ENCODE measurements at places on chromosomes 12 and 14.

DNA sequence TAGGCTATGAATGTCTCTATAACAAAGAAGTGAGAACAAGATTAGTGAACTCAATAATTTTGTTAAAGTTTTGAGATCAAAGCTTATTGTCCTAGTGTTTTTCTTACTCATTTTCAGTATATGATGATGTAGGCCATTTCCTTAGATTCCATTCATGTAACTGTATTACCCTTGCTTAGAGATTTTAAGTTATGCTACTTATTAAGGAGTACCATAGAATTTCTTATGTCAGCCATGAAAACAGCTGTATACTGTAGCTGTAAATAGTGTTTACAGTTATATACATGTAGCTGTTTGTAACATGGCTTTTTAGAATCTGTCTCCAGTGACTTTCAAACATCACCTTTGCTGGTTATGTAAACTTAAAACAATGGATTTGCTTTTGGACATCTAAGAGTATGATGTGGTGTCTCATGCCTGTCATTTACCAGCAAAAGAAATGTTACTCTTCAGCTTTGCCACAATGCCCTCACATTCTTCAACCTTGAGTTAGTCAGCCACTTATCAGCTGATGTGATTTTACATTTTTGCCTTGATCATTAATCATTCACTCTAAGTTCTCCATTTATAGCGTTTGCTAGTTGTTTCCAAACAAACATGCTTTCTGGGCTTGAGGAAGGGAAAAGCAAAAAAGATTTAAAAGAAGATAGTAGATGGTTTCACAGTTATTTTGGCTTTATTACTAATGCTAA is 55.5 kb downstream of the SLC16A7 start:
- DNase-seq, result no peak

DNA sequence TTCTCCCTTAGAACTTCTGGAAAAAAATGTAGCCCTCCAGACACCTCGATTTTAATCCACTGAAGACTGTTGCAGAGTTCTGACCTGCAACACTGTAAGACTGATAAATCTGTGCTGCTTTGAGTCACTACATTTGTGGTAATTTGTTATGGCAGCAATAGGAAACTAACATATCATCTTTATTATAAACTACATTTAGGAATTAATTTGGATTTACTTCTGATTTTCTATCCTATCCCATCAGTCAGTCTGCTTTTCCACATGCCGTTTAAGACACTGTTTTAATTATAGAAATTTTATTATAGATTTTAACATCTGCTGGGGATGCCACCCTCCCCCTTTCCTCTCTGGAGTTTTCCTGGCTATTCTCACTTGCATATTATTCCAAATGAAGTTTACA is 375.2 kb downstream of the DUSP6 start:
- no peak for DNase-seq

DNA sequence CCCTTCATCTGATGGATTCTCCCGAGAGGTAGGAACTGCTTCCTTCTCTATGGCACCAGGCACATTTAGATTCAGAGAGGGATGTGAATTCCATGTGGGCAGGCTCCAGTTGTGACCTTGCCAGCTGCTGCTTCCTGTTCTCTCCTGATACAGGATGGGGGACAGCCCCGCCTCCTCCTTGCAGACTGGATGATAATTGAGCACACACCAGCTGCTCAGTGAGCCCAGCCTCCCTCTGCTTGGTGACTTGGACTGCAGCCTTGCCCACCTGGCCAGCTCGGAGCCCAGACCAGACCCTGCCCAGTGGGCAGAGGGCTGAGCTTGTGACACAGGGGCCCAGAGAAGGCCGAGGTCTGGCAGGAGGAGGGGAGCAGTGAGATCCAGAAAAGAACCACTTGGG is 90.2 kb downstream of the CALM1 start:
- DNase-seq, result no peak

GRCh38 chr14:100263141-100263540 is 24.2 kb downstream of the YY1 start:
- DNase-seq, result no peak

DNA sequence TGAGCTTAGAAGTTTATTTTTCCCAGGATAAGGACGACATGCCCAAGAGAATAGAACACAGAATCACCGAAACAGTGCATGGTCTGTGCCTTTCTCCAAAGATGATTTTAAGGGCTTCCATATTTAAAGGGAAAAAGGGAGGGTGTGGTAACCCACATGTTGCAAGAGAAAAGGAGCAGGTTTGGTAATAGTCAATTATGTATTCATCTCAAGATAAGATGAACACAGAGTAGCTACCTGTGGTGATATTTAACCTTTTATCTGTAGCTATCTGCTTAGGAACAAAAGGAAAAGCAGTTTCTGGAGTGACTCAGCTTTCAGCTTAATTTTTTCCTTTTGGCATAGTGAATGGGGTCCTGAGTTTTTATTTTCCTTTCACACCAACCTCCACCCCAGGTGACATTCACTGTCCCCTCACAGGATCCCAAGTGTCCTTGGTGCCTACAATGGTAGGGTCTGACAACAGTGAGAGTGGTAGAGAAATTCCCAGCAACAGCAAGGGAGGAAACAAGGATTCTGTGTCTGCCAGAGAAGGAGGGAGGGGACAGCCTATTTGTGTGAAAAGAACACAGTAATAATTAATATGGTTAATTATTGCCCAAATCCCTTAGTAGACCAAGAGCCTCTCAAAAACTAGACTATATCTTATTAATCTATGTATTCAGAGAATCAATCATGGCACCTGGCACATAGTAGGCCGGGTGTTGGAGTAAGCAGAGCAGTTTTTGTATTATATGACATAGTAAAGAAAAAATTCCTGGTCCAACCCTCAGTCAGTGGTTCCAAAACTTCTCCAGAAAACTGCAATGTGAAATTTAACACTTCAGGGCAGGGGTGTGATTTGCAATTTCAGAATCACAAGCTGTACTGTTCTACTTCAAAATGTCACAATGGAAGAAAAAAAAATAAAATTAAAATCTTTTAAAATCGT is 154.5 kb downstream of the PHLDA1 start:
- DNase-seq, result no peak

DNA sequence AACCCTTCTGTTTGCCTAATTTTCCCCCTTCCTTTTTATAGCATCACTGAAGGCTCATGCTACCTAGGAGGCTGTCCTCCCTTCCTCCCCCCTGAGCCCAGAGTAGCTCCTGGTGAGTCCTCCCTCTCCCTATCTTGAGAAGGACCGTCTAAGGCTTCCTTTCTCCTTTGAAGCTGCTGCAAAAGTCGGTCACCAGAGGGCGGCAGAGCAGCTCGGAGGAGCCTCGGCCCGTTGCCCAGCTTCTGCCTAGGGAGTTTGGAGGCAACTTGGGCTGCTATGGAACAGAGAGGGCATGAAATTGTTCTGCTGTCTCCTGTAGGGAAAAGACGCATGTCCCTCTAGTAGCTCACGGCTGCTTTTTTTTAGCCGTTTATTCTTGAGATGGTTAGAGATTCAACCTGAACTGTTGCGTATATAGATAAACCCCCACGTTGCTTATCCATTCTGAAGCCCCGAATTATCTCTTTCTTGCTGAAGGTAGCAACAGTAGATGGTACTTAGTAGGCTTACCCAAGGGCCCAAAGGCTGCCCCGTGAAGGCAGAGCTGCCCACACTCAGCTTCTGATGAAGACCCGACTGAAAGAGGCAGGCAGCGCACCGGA is 5.7 kb downstream of the WNT5B start:
- DNase-seq, result peak; percentile 76

DNA sequence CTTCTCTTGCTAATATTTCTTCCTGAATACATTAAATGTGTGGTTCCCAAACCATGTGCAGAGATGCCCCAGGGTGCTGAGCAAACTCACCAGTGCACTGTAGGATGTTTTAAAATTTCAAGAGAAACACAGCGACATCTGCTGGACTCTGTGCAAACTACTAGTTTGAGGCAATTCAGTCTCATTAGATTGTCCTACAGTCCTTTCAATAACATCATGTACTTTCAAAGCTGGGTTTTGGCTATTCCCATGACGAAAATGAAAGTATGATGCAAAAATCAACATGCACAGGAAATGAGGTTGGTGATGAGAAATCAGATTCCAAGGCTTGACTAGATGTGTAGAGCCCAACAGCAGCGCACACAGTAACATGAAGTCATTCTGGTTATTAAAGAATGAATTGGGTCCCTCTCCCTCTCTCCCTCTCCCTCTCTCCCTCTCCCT is 66.3 kb downstream of the CLIP1 start:
- DNase-seq, result peak; percentile 73

DNA sequence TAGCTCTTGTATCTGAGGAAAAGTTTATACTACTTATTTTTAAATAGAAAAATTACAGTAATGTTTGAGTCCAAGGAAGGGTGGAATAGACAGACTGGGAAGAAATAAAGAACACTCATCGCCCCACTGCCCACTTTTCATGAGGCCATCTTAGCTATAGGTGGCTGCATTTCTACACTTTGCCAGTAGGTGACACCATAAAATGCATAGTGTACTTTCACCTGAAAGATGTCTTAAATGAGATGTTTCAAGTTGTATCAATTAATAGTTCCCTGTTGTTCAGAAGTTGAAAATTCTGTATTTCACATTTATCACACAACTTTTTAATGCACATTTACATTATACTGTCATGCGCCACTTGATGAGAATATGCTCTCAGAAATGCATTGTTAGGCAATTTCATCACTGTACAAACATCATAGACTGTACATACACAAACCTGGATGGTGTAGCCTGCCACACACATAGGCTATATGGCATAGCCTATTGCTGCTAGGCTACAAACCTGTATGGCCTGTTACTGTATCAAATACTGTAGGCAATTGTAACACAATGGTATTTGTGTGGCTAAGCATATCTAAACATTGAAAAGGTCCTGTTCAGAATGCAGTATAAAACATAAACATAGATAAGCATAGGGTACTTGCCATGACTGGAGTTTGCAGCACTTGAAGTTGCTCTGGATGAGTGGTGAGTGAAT is 27.6 kb downstream of the PMCH start:
- DNase-seq, result peak; percentile 43

DNA sequence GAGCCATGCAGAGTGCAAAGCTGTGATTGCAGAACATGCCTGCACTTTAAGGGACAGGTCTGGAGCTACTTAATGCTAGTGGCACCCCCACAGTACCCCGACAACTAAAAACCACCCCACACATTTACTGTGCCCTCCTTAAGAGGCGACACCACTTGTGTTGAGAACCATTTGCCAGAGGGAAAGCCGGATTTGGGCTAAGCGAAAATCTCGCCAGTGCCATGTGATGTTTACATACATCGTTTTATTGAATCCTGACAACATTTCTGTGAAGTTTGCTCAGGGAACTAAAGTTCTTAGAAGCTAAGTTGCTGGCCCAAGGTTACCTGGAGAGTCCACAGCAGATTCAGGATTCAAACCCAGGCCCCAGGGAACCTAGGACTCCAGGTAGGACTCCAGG is 119.0 kb upstream of the FKBP4 start:
- DNase-seq, result no peak

- no peak for DNase-seq
These were observed 2.6 kb downstream of the SVOP start for GRCh38 chr12:109018296-109018695.

- no peak for DNase-seq
These were observed 13.9 kb upstream of the UBC start for GRCh38 chr12:124928095-124928911.

- no peak for DNase-seq
These were observed 156.3 kb upstream of the PDE3A start for GRCh38 chr12:20211981-20212421.

DNA sequence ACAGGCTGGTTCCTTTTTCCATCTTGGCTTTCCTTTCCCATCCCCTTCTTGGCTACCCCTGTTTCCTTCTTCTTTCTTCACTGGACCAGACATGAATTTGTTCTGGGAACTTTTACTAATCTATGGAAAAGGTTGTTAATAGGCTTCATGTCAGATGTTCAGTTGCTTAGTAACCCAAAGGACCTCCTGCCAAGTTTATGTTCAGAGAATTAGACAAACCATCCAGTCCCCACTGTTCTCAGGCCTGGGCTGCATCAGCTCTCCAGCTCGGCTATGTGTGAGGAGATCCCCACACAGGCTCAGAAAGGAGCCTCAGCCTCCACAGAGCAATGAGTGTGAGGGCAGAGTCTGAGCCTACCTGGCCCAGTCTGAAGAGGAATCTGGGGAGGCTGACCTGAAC is 78.0 kb downstream of the AKAP6 start:
- DNase-seq, result no peak

DNA sequence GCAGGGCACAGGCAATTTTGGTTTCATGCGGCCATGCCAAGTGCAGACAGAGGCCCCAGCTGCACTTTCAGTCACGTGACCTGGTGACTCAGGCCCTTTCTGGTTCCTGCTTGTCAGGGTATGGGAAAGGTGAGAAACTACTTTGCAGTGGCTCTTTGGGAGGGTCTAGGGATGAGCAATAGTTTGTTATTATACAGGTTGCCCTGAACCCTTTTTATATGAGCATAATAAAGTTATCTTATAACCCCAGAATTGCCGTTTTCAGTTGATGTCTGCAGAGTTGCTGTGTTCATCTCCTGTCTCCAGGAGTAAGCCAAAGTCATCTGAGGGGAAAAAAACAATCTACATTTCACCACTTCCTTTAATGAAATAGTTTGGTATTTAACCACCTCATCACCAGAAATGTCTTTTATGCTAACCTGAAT is 30.9 kb upstream of the EMP1 start:
- peak; percentile 71 for DNase-seq

DNA sequence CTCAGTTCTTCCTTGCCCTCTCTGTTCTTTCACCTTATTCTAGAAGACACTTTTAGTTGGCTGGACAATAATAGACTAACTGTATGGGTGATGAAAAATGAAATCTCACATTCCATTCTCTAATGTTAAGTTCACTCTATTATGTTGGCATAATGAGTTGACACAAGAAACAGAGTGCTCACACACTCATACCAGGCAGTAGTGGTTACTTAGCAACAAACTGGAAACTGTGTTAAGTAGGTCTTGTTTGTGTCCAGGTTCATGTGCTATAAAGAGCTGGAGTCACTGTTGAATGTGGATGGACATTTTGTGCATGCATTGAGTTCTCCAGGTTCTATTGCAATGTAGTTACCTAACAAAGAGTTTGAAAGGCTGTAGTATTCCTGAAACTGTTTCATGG is 16.9 kb upstream of the PPP4R4 start:
- DNase-seq, result no peak

DNA sequence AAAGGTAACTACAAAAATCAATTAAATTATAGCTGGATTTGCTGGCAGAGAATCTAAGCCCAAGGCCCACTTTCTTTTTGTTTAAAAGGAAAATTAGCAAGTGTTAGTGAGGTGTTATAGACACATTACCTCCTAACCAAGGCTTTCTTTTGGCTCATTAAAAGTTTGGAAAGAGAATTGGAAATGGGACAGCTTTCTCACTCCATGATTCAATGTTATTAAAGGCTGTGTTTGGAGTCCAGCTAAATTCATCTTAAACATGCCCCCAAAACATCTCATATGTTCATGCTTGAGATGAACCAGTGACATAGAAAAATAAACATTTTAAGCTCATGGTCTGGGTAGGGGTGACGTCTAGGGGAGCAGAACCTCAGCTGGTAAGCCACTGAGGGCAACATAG is 13.4 kb upstream of the PGF start:
- no peak for DNase-seq
